ENCODE measurements at places on chromosomes 3 and 15.

- DNase-seq, result no peak
These were observed 99.2 kb downstream of the FHIT start for GRCh38 chr3:61152071-61152470.

GRCh38 chr3:99474776-99475175 lies 163.6 kb upstream of the COL8A1 start:
- no peak for DNase-seq

GRCh38 chr3:124489506-124489905 lies 240.7 kb upstream of the UMPS start:
- no peak for DNase-seq

- DNase-seq, result no peak
These were observed 13.9 kb upstream of the PAQR9 start for GRCh38 chr3:142977399-142977728.

DNA sequence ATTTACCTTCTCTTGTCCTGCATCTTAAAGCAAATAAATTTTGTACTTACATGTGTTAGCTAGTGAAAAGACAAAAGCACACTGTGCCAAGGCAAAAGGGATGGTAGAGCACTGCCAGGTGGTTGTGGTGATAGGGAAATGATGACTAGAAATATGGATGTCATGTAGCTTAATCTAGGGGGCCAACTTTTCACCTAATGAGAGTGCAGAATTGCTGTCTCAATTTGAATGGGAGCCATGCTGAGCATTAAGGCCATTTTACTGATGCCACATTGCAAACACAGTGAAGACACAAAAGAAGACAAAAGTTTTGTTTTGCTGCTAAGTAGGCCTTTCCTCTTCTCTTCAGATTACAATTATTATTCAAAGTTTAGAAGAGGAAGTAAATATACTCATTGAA lies 274.7 kb downstream of the PDCD6IP start:
- DNase-seq, result no peak

- no peak for DNase-seq
These were observed 119.0 kb downstream of the AKAP13 start for GRCh38 chr15:85499371-85499887.

DNA sequence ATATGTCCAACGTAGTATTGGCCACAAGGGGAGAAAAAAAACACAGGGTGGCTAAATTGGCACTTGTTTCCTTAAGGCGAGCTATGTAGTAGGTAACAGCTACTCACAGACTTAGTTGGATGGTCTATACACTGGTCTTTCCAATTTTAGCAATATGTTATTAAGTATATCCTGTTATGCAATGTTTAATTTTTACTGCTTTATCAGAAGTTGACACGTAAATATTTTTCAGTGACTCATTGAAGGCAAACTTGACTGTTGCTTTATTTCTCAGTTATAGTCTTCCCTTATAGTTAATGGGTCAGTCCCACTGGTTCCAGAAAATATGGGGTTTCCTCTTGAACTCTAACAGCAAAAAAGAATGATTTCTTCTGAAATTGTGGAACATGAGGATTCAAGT lies 46.5 kb downstream of the ADPGK start:
- DNase-seq, result no peak

GRCh38 chr3:190188197-190188596 lies 67.5 kb upstream of the P3H2 start:
- no peak for DNase-seq

DNA sequence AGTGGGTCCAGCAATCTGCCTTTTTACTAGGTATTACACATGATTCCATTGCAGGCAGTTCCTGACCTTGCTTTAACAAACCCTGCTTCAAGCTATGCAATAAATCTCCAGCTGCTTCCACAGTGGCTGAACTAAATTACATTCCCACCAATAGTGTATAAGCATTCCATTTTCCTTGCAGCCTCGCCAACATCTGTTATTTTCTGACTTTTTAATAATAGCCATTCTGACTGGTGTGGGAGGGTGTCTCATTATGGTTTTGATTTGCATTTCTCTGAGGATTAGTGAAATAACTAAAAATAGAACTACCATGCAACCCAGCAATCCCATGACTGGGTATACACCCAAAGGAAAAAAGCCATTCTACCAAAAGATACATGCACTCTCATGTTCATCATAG lies 36.4 kb upstream of the DNAJC13 start:
- DNase-seq, result no peak

All from activated CD4-positive, alpha-beta memory T cell treated with anti-CD3 and anti-CD28 coated beads, Interleukin-2, amount 10 ng/mL, durations not matched to agents 7 days and 5 days (primary cell).